Mesendoderm (in vitro differentiated cells): ENCODE measurements at places on chromosomes 13 and 19.

DNA sequence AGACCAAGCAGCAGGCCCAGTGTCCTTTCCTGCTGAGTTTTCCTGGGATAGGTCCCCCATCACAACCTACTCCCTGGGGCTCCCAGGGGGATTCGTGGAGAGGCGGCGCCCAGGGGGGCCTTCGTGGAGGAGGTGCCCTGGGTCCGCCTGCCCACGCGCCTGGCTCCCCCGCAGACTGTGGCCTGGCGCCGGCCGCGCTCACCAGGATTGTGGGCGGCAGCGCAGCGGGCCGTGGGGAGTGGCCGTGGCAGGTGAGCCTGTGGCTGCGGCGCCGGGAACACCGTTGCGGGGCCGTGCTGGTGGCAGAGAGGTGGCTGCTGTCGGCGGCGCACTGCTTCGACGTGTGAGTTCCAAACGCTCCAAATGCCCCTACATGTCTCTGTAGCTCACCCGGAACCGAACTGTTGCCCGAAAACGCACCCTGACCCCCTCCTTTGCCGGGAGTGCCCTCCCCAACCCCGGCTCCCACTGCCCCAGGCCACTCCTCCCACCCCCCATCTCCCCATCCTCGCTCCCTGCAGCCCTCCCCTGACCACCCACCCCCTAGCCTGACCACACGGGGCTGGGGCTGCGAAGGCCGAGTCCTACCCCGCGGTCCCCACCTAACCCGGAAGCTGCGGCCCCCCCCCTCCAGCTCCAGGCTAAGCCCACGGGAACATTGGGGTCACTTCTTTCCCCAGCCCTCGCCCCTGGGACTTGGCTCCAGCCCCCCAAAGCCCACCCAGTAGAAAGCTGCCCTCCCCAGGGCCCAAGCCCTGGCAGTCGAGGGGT lies 3.3 kb downstream of the TIMM13 start:
- H3K4me3 ChIP-seq: no peak overlapping the region
- H3K27me3 ChIP-seq: no peaks in the 10 kb centered on the region
- no peaks in the 10 kb centered on the region for H3K36me3 ChIP-seq
- no peak overlapping the region for H3K27ac ChIP-seq
- DNase-seq: no peak
- no peaks in the 10 kb centered on the region for H3K4me1 ChIP-seq

DNA sequence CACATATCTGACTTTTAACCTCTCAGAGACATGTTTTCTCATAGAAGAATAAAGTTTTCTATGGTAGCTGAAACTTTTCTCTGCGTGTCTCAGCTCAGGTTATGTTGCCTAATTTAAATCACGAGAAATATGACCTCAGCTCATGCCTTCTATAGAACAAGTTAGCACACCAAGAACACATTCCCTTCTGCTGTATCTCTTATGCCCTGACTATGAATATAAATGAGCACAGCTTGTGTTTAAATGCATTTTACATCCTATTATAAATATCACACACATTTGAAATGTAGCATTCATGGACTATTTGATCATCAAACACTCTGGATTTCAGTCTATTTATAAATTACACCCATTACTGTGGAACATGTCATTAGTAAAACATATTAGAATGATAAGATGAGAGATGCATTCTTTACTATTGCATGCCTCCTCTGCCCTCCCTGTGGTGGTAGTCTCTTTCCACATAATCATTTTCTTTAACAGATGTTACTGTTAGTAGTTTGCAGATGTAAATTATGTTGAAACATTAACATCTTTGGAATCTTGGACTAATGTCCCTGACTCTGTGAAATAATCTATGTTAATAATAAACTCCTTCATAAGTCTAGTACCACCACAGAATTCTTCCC lies 2044.9 kb upstream of the PCDH20 start:
- H3K4me3 ChIP-seq: no peak overlapping the region
- DNase-seq: no peak
- no peaks in the 10 kb centered on the region for H3K27me3 ChIP-seq
- H3K4me1 ChIP-seq: no peaks in the 10 kb centered on the region

GRCh38 chr19:56933014-56933705 lies 92.6 kb upstream of the PEG3 start:
- DNase-seq: peak; percentile 6
- H3K27ac ChIP-seq: no peak overlapping the region
- H3K36me3 ChIP-seq: no peaks in the 10 kb centered on the region
- H3K27me3 ChIP-seq: no peaks in the 10 kb centered on the region
- no peaks in the 10 kb centered on the region for H3K4me1 ChIP-seq

DNA sequence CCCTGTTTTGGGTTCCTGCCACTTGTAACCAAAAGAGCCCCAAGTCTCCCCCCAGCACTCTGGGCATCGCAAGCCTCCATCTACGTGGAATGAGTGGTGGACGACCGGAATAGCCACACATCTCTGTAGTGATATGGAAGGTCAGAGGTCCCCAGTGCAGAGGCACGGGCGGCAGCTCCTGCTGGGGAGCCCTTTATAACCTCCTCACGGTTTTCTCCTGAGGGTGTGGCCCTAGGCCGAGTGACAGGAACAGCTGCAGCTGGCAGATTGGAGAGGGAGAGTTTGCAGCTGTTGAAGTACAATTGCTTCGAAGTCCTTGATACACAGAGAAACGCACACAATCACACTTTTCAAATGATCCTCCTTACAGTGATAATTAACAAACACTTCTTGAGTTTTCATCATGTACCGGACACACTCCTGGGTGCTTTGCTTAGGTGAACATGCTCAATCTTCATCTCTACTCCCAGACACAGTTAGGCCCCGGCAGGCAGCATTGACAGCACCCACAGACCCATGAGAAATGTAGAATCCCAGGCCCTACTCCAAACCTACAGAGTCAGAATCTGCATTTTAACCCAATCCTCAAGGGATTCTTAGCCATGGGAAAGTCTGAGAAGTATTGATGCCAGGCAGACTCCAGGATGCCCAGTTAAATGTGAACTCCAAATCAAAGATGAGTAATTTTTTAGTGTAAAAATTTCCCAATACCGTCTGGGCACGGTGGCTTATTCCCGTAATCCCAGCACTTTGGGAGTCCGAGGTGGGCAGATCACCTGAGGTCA lies 4.9 kb upstream of the ZNF787 start:
- H3K36me3 ChIP-seq: no peaks in the 10 kb centered on the region
- no peak overlapping the region for H3K27ac ChIP-seq
- no peak for DNase-seq
- no peak overlapping the region for H3K4me3 ChIP-seq

GRCh38 chr13:61777271-61777670 lies 361.6 kb upstream of the PCDH20 start:
- H3K27ac ChIP-seq: no peak overlapping the region
- DNase-seq: peak; percentile 13
- no peak overlapping the region for H3K4me3 ChIP-seq
- no peaks in the 10 kb centered on the region for H3K4me1 ChIP-seq
- no peaks in the 10 kb centered on the region for H3K36me3 ChIP-seq

DNA sequence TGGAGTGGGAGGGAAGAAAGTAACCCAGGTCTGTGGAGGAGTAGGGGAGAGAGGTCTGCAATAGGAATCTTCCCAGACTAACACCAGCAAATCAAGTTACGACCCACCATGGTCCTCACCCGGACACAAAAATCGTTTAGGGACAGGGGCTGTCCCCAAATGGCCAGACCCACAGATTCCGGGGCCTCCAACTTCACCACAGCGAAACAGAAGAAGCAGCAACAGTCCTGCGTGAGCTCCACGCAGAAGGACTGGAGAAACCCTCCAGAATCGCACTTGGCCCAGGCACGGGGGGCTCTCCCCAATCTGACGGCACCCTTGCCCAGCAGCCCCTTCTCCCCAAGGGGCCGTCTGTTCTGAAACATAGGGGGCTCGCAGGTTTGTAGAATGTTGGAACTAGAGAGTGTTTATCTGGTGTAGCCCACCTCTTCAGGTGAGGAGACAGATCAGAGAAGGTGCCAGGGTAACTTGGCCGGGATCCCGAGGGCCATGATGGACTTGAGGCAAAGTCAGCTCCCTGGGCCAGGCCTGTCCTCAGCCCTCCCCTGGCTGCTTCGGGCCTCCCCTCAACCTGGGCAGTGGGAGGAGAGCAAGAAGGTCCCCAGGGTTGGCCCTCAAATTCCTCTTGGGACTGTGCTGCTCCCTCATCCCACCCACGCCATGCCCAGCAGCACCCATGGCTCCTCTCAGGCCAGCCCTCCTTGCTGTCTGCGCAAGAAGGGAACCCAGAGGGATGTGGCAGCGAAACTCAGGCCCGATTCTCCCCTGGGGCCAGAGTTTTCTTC lies 82.5 kb upstream of the GPR183 start:
- no peak for DNase-seq
- H3K4me3 ChIP-seq: no peak overlapping the region
- H3K27me3 ChIP-seq: no peaks in the 10 kb centered on the region
- H3K4me1 ChIP-seq: no peaks in the 10 kb centered on the region
- no peak overlapping the region for H3K27ac ChIP-seq
- H3K36me3 ChIP-seq: no peaks in the 10 kb centered on the region

DNA sequence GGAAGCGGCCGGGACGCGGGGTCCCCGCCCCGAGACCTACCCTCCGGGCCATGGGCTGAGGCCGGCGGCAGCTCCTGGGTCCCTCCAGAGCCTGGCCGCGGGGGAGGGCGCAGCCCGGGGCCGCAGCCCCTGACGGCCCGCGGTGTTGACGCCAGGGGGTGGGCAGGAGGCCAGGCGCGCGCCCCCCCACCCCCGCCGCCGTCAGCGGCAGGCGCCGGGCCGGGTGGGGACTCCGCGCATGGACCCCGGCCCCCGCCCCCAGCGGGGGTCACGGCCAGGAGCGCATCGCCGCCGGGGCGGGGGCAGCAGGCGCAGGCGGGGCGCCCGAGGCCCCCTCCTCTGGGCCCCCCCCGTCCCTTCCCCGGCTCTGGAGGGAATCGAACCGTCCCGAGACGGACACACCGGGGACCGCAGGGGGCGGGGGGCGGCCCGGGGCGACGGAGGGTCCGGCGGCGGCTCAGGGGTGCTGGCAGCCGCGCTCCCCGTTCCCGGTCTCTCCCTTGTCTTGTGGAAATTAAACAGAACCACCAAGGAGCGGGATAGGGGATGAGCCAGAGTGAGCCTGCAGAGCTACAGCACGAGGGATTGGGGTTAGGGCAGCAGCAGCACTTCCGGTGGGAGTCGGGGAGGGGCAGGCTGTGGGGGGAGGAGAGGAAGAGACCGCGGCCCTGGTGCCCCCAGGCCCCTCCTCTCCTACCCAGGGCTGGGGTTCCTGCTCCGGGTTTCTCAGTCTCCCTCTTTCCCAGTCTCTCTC lies at the start of gene MEIS3:
MEIS3 (minus strand) TSS at position 498 of the 754 bp plus-strand sequence; CDS start at position 52, 446 bp downstream.
- peaks cover 11% of the 10 kb centered on the region for H3K4me1 ChIP-seq
- H3K27me3 ChIP-seq: no peaks in the 10 kb centered on the region
- H3K4me3 ChIP-seq: peak within 1 kb of the TSS; percentile 51
- peak within 1 kb of the TSS; percentile 51 for H3K27ac ChIP-seq

- DNase-seq: peak; percentile 65
- no peaks in the 10 kb centered on the region for H3K36me3 ChIP-seq
- no peak overlapping the region for H3K4me3 ChIP-seq
- no peaks in the 10 kb centered on the region for H3K4me1 ChIP-seq
- no peaks in the 10 kb centered on the region for H3K27me3 ChIP-seq
Observed at GRCh38 chr13:32669030-32669646, 82.9 kb downstream of the PDS5B start.

- DNase-seq: peak; percentile 49
- H3K4me3 ChIP-seq: no peak overlapping the region
- no peaks in the 10 kb centered on the region for H3K27me3 ChIP-seq
- no peak overlapping the region for H3K27ac ChIP-seq
- no peaks in the 10 kb centered on the region for H3K4me1 ChIP-seq
Observed at GRCh38 chr19:19606021-19606420, 12.5 kb downstream of the PBX4 start.

- no peak overlapping the region for H3K27ac ChIP-seq
- no peaks in the 10 kb centered on the region for H3K36me3 ChIP-seq
- DNase-seq: peak; percentile 97
- no peaks in the 10 kb centered on the region for H3K4me1 ChIP-seq
Observed at GRCh38 chr19:11530432-11530831, 1.5 kb upstream of the ECSIT start.

GRCh38 chr13:69274231-69274630 lies 833.4 kb upstream of the ATXN8OS start:
- H3K36me3 ChIP-seq: no peaks in the 10 kb centered on the region
- no peak overlapping the region for H3K4me3 ChIP-seq
- no peaks in the 10 kb centered on the region for H3K4me1 ChIP-seq
- no peak for DNase-seq

DNA sequence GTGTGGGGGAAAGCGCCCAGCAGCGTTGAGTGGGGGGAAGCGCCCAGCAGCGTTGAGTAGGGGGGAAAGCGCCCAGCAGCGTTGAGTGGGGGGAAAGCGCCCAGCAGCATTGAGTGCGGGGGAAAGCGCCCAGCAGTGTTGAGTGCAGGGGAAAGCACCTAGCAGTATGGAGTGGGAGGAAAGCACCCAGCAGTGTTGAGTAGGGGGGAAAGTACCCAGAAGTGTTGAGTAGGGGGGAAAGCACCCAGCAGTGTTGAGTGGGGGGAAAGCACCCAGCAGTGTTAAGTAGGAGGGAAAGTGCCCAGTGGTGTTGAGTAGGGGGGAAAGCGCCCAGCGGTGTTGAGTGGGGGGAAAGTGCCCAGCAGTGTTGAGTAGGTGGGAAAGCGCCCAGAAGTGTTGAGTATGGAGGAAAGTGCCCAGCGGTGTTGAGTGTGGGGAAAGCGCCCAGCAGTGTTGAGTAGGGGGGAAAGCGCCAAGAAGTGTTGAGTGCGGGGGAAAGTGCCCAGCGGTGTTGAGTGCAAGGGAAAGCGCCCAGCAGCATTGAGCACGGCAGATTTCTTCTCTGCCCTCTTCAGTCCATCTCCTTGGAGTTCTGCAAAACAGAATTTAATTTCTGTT lies 138.4 kb downstream of the ATP11A start:
- H3K4me1 ChIP-seq: no peaks in the 10 kb centered on the region
- no peak overlapping the region for H3K27ac ChIP-seq
- H3K36me3 ChIP-seq: peaks cover 9% of the 10 kb centered on the region
- H3K27me3 ChIP-seq: no peaks in the 10 kb centered on the region
- H3K4me3 ChIP-seq: no peak overlapping the region
- DNase-seq: no peak

DNA sequence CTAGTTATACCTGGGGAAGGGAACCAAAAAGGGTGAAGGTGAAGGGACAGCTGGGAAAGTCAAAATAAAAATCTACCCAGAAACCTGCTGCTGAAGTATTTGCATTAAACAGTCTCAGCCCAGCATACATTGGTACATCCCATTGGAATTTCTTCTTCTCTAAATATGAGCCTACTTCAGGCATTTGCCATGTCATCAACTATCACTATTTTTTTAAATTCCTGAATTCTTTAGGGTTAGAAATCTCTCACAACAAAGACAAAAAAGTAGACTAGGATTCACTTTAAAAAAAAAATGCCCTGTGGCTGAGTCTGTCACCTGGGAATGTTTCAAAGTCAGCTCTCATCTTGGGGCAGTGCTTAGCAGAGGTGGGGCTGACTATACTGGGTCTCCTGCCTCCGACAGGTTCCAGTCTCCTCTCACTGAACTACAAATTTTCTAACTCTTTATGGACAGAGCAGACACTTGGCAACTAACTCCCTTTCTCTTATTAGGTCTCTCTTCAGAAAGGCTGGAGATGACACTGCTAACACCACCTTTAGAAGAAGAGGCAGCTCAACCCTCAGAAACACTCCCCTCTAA lies 141.2 kb downstream of the LHFPL6 start:
- no peak overlapping the region for H3K27ac ChIP-seq
- H3K4me1 ChIP-seq: no peaks in the 10 kb centered on the region
- H3K27me3 ChIP-seq: no peaks in the 10 kb centered on the region
- no peak overlapping the region for H3K4me3 ChIP-seq
- no peaks in the 10 kb centered on the region for H3K36me3 ChIP-seq

GRCh38 chr13:27334774-27335435 lies 64.3 kb downstream of the RASL11A start:
- no peaks in the 10 kb centered on the region for H3K36me3 ChIP-seq
- no peak for DNase-seq
- no peaks in the 10 kb centered on the region for H3K4me1 ChIP-seq
- no peak overlapping the region for H3K4me3 ChIP-seq
- H3K27ac ChIP-seq: no peak overlapping the region
- no peaks in the 10 kb centered on the region for H3K27me3 ChIP-seq
